Fibroblast of the aortic adventitia (primary cell): ENCODE measurements at places on chromosomes 3 and 15. TPM values are rescaled to one million over a fixed set of nuclear protein-coding genes. Genes with fewer than 3 reads are reported as not detected.

Gene LMAN1L
- total RNA-seq = not detected in 2 replicates

Gene KLHL6
- not detected in 2 replicates for total RNA-seq

Gene MYRIP
- total RNA-seq = 8.6 TPM in 1 of 2 replicates, not detected in the other

Gene PXYLP1
- total RNA-seq = 5.2 and 9.1 TPM in 2 replicates

Gene RNF168
- 32.4 and 35.4 TPM in 2 replicates for total RNA-seq

Gene BFSP2
- total RNA-seq = not detected in 2 replicates

Gene PRSS50
- not detected in 2 replicates for total RNA-seq

Gene SAMMSON
- total RNA-seq = not detected in 2 replicates

Gene RAB7A
- 96.8 and 166 TPM in 2 replicates for total RNA-seq

Gene FOXL2NB
- not detected in 2 replicates for total RNA-seq
